ENCODE measurements at places on chromosomes 3 and 15. TPM values are rescaled to one million over a fixed set of nuclear protein-coding genes. Genes with fewer than 3 reads are reported as not detected.

DNA sequence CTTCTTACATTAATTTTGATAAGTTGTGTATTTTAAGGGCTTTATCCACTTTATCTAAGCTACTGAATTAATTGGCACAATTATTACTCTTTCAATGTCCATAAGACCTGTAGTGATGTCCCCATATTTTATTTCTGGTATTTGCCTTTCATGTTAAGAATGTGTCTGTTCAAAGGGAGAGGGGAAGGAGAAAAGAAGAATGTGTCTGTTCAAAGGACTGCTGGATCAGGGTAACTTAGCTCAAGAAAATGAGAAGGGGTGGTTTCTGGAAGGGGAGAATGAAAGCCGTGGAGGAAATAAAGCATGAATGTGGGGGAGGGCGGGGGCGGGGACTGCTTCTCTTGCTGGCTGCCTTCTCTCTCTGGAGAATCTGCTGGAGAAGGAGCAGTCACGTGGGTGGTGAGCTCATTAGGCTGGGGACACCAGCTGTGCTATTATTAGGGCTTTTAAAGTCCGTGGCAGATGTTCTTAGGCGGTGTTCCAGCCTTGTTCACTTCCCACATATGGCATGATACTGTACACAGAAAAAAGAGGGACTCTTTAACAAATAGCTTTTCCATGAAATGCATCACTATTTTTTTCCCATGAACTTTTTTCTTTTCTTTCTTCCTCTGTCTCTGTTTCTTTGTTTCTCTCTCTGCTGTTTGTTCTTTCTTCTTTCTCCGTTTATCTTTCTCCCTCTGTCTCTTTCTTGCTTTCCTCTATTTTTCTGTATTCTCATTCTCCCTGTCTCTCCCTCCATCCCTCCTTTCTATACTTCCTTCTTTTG, 63.7 kb upstream of the ULK4 start:
- DNase-seq = peak; percentile 97
- H3K4me1 ChIP-seq = peaks cover 31% of the 10 kb centered on the region
- H3K27me3 ChIP-seq = no peaks in the 10 kb centered on the region
- no peaks in the 10 kb centered on the region for H3K36me3 ChIP-seq

The MAP1A gene
- 70.4 TPM for total RNA-seq

DNA sequence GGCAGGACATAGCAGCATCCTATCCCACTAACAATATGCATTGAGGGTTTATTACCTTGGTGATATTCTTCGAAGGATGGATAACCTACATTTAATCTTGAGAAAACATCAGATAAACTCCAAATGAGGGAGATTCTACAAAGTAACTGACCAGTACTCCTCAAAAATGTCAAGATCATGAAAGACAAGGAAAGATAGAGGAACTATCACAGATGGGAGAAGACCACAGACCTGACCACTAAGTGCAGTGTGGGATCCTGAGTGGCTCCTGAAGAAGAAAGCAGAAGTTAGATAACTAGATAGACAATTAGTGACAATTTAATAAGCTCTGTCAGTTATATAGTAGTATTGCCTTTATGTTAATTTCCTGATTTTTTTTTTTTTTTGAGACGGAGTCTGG, 17.7 kb upstream of the CGNL1 start:
- H3K27me3 ChIP-seq = no peaks in the 10 kb centered on the region
- no peaks in the 10 kb centered on the region for H3K36me3 ChIP-seq
- H3K4me1 ChIP-seq = no peaks in the 10 kb centered on the region
- no peak overlapping the region for H3K27ac ChIP-seq

DNA sequence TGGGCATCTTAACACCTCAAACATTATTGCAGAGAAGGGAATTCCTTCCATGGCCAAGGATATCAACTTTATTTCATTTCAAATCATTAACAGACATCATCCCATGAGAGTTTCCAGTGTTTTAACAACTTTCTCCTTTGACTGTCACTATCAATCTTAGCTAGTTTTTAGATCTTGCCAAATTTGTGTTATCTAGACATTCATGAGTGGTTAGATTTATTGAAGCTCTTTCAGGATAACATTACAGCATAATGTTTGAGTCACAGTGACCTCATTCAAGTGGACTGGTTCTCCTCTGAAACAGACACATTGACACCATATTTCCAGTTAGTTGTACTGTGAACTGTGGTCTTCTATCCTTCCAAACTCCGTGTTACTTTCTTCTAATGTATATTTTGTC, 8.6 kb upstream of the TNFAIP8L3 start:
- peaks cover 11% of the 10 kb centered on the region for H3K4me1 ChIP-seq
- H3K27me3 ChIP-seq = peaks cover 10% of the 10 kb centered on the region
- H3K4me3 ChIP-seq = no peak overlapping the region
- H3K36me3 ChIP-seq = no peaks in the 10 kb centered on the region
- DNase-seq = peak; percentile 95
- no peak overlapping the region for H3K27ac ChIP-seq

The NLGN1 gene
- 2.1 TPM for total RNA-seq

- DNase-seq = peak; percentile 36
- no peak overlapping the region for H3K27ac ChIP-seq
- H3K27me3 ChIP-seq = no peaks in the 10 kb centered on the region
- no peaks in the 10 kb centered on the region for H3K4me1 ChIP-seq
These were observed 96.5 kb upstream of the TNIK start for GRCh38 chr3:171556574-171557145.
